Neural crest cell (in vitro differentiated cells): ENCODE measurements at places on chromosomes 11 and 22.

- no peaks in the 10 kb centered on the region for H3K4me1 ChIP-seq
- peaks cover 3% of the 10 kb centered on the region for H3K36me3 ChIP-seq
- H3K27me3 ChIP-seq, result no peaks in the 10 kb centered on the region
- no peak overlapping the region for H3K4me3 ChIP-seq
These were observed 203.4 kb downstream of the LRRC4C start for GRCh38 chr11:41256041-41256440.

DNA sequence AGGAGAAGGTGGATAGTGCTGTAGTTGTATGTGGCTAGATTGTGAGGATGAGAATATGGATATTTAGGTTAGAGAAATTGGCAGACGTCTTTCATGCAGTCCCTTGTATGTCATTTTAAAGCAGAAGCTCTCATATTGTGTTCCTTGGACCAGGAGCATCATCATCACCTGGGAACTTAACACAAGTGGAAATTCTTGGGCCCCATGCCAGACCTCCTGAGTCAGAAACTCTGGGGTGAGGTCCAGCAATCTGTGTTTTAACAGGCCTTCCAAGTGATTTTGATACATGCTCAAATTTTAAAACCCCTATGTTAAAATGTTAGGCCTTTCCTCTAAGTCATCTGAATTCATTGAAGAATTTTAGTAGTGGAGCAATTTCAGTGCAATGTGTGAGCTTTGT, 34.8 kb downstream of the JHY start:
- peaks cover 5% of the 10 kb centered on the region for H3K27me3 ChIP-seq
- peaks cover 8% of the 10 kb centered on the region for H3K4me1 ChIP-seq
- no peak overlapping the region for H3K4me3 ChIP-seq

DNA sequence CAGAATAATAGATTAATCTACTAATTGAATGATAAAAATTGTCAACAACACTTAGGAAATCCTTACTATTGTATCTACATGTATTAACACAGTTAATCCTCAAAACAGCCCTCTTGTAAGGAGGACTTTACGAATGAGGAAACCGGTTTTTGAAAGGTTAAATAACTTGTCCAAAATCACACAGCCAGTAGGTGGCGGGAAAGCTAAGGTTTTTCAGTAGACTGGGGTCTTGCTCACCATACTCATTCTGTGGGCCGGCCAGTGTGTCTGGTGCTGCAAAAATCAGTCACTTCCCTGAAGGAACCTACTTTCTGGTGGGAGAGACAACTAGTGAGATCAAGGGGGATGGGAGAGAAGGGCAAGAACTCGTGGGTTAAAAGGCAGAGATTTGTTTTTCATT, 3.8 kb downstream of the DCPS start:
- no peaks in the 10 kb centered on the region for H3K27me3 ChIP-seq
- DNase-seq, result peak; percentile 59
- peak overlapping the region; percentile 90 for H3K27ac ChIP-seq
- H3K36me3 ChIP-seq, result peaks cover 6% of the 10 kb centered on the region

GRCh38 chr22:27952091-27952490, 33.0 kb upstream of the PITPNB start:
- H3K4me1 ChIP-seq, result peaks cover 10% of the 10 kb centered on the region
- H3K27me3 ChIP-seq, result no peaks in the 10 kb centered on the region
- H3K27ac ChIP-seq, result no peak overlapping the region
- H3K36me3 ChIP-seq, result peaks cover 4% of the 10 kb centered on the region
- no peak overlapping the region for H3K4me3 ChIP-seq

DNA sequence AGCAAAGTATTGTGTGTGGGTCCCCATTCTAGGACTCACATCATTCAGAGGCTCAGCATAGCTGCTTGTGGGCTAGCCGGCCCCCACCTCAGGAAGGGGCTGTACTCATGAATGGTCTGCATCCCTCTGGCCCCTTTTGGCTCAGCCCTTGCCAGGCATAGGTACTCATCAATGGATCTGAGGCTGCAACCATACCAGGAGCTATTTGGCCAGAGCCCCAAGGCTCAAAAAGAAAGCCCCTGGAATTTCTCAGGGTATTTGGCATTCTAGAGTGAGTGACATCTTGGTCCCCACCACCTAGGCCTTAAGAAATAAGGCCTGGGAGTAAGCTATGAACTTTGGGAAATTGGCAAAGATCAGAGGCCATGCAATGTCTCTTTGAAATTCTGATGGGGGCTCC, 38.3 kb downstream of the PLEKHA7 start:
- no peaks in the 10 kb centered on the region for H3K36me3 ChIP-seq
- no peak for DNase-seq
- no peak overlapping the region for H3K27ac ChIP-seq
- peaks cover 6% of the 10 kb centered on the region for H3K27me3 ChIP-seq

GRCh38 chr11:83855237-83855636, 569.1 kb upstream of the CCDC90B start:
- peaks cover 8% of the 10 kb centered on the region for H3K4me1 ChIP-seq
- H3K27ac ChIP-seq, result no peak overlapping the region
- no peaks in the 10 kb centered on the region for H3K27me3 ChIP-seq
- H3K4me3 ChIP-seq, result no peak overlapping the region

GRCh38 chr11:20429216-20429615, 41.7 kb downstream of the PRMT3 start:
- no peaks in the 10 kb centered on the region for H3K4me1 ChIP-seq
- no peak for DNase-seq
- no peaks in the 10 kb centered on the region for H3K27me3 ChIP-seq
- no peak overlapping the region for H3K4me3 ChIP-seq

DNA sequence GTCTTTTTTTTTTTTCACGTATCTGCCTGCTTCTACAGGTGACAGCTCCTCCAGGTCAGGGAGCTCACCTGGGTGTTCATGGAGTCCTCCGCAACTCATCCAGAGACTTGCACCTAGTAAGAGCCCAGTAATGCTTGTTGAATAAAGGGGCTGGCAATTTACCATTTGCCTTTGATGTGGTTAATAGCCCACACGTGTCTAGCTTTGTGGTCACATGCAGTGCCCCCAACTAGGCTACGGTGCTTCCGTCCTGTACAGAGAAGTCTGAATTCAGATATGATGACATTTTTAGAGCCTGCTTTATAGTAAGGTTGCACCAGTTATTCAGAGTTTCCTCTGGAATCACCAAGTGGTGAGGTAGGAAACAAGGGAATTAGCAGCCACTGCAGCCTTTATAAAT, 199.4 kb upstream of the MTMR2 start:
- H3K27me3 ChIP-seq, result no peaks in the 10 kb centered on the region
- no peak overlapping the region for H3K4me3 ChIP-seq
- no peak overlapping the region for H3K27ac ChIP-seq

- H3K4me1 ChIP-seq, result peaks cover under 1% of the 10 kb centered on the region
- no peak overlapping the region for H3K27ac ChIP-seq
- DNase-seq, result no peak
- peaks cover 36% of the 10 kb centered on the region for H3K36me3 ChIP-seq
These were observed 1098.0 kb downstream of the BRD1 start for GRCh38 chr22:48729499-48730171.

DNA sequence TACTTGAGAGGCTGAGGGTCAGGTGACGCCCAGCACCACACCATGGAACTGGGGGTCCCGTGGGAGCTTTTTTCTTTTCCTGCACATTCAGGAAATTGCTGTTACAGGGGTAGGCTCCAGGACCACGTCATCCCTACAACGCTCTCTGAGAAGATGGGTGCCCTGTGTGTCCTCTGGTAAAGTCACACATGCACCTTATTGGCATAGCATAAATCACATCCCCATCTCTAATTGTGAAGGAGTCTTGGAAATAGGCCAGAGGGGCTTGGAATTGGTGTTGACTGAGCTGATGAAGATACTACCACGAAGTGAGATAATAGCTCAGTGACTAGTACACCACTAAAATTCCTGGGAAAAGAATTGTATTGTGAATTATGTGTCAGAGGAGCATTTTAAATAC, 57.6 kb downstream of the TNRC6B start:
- H3K27me3 ChIP-seq, result no peaks in the 10 kb centered on the region
- peaks cover 4% of the 10 kb centered on the region for H3K36me3 ChIP-seq
- DNase-seq, result no peak
- peaks cover 29% of the 10 kb centered on the region for H3K4me1 ChIP-seq

DNA sequence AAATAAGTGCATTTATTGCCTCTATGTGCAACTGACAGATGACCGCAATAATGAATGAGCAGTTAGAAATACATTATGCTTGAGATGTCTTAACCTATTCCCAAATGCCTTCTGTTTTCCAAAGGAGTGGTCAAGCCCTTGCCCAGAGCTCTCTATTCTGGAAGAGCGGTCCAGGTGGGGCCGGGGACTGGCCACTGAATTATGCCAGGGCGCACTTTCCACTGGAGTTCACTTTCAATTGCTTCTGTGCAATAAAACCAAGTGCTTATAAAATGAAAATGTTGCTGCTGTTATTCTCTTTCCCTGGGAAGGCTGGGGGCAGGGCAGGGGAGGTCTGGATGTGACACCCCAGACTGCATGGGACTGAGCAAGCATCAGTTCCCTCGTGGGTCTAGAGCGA, 11.0 kb downstream of the NEFH start:
- no peaks in the 10 kb centered on the region for H3K4me1 ChIP-seq
- H3K27ac ChIP-seq, result no peak overlapping the region
- H3K4me3 ChIP-seq, result no peak overlapping the region
- H3K27me3 ChIP-seq, result no peaks in the 10 kb centered on the region

GRCh38 chr11:45649544-45650165, 15.8 kb downstream of the CHST1 start:
- H3K36me3 ChIP-seq, result no peaks in the 10 kb centered on the region
- no peaks in the 10 kb centered on the region for H3K27me3 ChIP-seq
- peaks cover 13% of the 10 kb centered on the region for H3K4me1 ChIP-seq
- no peak for DNase-seq
- H3K4me3 ChIP-seq, result no peak overlapping the region

- H3K4me3 ChIP-seq, result peak within 1 kb of the TSS; percentile 99
- no peaks in the 10 kb centered on the region for H3K27me3 ChIP-seq
- H3K4me1 ChIP-seq, result peaks cover 27% of the 10 kb centered on the region
- peak within 1 kb of the TSS; percentile 99 for H3K27ac ChIP-seq
- DNase-seq, result peak; percentile 71
These were observed at the start of gene CYB5R3 for GRCh38 chr22:42649246-42650099. CYB5R3 (minus strand) TSS chr22:42649392; CDS start chr22:42649315, 77 bp downstream.

DNA sequence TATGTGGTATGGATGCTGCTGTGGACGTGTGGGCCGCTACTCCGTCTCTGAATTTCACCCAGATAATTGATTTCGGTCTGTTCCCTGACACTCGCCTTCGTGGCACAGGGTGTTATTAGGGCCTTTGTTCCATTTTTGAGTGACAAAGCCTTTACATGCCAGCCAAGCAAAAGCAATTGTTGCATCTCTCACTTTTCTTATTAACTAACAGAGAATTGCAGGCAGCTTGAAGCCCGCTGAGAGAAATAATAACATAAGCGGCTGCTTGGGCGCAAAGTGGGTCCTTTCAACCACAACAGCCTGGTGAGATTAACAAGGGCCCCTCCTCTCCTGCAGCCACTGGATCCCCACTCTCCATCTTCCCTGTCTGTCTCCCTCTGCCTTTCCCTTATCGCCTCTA, 449.4 kb downstream of the NTM start:
- no peak overlapping the region for H3K4me3 ChIP-seq
- no peak for DNase-seq
- H3K27ac ChIP-seq, result no peak overlapping the region
- H3K36me3 ChIP-seq, result no peaks in the 10 kb centered on the region
- no peaks in the 10 kb centered on the region for H3K27me3 ChIP-seq

- peaks cover 20% of the 10 kb centered on the region for H3K4me1 ChIP-seq
- H3K4me3 ChIP-seq, result no peak overlapping the region
- H3K27me3 ChIP-seq, result no peaks in the 10 kb centered on the region
- no peak for DNase-seq
- no peak overlapping the region for H3K27ac ChIP-seq
These were observed 37.5 kb downstream of the TPST2 start for GRCh38 chr22:26552466-26552865.

DNA sequence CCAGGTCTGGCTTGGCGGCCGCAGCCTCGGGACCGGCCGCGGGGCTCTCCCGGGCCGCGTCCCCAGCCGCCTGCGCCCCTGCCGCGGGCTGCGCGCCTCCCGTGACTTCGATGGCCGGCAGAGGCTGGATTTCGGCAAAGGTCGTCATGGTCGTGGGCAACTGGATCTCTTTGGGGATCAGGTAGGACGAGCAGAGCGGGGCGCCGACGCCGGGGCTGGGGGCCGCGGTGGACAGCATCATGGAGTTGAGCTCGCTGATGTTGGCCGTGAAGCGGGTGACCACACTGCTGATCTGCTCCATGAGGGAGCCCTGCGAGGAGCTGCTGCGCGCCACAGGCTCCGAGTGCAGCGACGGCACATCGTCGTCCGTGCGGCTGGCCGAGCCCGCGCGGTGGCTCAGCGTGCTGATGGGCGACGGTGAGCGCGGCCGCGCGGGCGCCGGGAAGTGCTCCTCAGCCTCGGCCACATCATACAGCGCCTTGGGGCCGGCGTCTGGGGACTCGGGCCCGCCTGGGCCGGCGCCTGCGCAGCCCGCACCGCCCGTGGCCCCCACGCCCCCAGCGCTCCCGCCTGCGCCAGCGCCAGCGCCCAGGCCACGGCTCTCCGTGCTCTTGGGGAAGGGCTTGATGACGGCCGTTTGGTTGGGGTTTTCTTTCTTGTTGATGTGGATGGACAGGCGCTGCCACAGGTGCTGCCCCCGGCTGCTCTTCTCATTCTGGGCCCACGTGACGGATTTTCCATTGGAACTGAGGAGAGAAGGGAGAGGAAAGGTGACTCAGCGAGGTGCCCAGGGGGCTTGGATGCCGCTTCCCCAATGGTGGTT, 171.4 kb upstream of the CTSC start:
- DNase-seq, result peak; percentile 5
- H3K36me3 ChIP-seq, result peaks cover 3% of the 10 kb centered on the region
- H3K27me3 ChIP-seq, result peaks cover 36% of the 10 kb centered on the region
- H3K4me3 ChIP-seq, result peak overlapping the region; percentile 85

- DNase-seq, result no peak
- H3K27ac ChIP-seq, result peak overlapping the region; percentile 76
- no peaks in the 10 kb centered on the region for H3K27me3 ChIP-seq
- peaks cover 3% of the 10 kb centered on the region for H3K4me1 ChIP-seq
- no peaks in the 10 kb centered on the region for H3K36me3 ChIP-seq
These were observed 145.5 kb downstream of the TRIM29 start for GRCh38 chr11:119992171-119993051.

DNA sequence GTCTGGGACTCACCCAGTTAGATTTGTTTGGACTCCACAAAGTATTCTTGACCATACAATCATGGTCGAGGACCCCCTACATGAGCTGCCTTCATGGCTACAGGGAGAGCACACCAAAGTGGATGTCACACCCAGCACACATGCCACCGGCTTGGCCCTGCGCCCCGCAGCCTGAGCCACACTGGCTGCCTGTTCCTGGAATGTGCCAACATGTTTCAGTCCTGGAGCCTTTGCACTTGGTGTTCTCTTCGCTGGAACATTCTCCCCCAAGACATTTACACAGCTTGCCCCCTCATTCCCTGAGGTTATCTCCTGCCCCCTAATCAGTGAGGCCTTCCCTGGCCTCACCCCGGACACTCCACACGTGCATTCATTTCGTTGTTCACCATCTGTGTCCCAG, 46.0 kb downstream of the PPARA start:
- H3K4me1 ChIP-seq, result peaks cover 9% of the 10 kb centered on the region
- no peak for DNase-seq
- H3K4me3 ChIP-seq, result no peak overlapping the region
- no peaks in the 10 kb centered on the region for H3K27me3 ChIP-seq
- peaks cover 11% of the 10 kb centered on the region for H3K36me3 ChIP-seq
- no peak overlapping the region for H3K27ac ChIP-seq

GRCh38 chr11:12757416-12757815, 83.2 kb downstream of the TEAD1 start:
- no peaks in the 10 kb centered on the region for H3K27me3 ChIP-seq
- DNase-seq, result no peak
- no peak overlapping the region for H3K27ac ChIP-seq
- no peaks in the 10 kb centered on the region for H3K36me3 ChIP-seq
- H3K4me1 ChIP-seq, result peaks cover 56% of the 10 kb centered on the region
- no peak overlapping the region for H3K4me3 ChIP-seq

- H3K27me3 ChIP-seq, result no peaks in the 10 kb centered on the region
- no peak overlapping the region for H3K4me3 ChIP-seq
- peaks cover 18% of the 10 kb centered on the region for H3K4me1 ChIP-seq
- H3K36me3 ChIP-seq, result no peaks in the 10 kb centered on the region
- H3K27ac ChIP-seq, result no peak overlapping the region
- peak; percentile 91 for DNase-seq
These were observed 415.1 kb downstream of the ETS1 start for GRCh38 chr11:128172046-128172878.
